ENCODE measurements at places on chromosomes 6 and 20.

GRCh38 chr6:37172912-37173492 lies 3.0 kb downstream of the PIM1 start:
- DNase-seq = no peak

GRCh38 chr6:110885526-110885925 lies 10.9 kb downstream of the AMD1 start:
- DNase-seq = no peak

GRCh38 chr6:35209622-35210247 lies 4.0 kb upstream of the SCUBE3 start:
- no peak for DNase-seq

DNA sequence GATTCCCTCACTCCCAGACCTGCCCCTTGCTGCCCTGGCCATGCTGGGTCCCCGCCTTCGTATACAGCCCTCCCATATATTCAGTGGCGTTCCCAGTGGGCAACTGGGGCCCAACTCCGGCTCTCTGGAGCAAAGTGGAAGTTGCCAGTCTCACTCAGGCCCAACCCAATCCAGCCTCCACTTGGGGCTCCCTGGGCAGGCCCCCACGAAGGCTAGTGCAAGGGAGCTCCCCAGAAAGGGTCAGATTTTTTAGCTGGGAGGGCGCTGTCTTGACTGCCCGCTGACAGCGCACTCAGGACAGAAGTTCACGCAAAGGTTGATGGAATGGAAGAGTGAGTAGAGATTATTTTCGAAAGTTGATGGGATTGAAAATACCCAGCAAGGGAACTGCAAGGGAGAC lies 5.9 kb downstream of the TP53TG5 start:
- no peak for DNase-seq

DNA sequence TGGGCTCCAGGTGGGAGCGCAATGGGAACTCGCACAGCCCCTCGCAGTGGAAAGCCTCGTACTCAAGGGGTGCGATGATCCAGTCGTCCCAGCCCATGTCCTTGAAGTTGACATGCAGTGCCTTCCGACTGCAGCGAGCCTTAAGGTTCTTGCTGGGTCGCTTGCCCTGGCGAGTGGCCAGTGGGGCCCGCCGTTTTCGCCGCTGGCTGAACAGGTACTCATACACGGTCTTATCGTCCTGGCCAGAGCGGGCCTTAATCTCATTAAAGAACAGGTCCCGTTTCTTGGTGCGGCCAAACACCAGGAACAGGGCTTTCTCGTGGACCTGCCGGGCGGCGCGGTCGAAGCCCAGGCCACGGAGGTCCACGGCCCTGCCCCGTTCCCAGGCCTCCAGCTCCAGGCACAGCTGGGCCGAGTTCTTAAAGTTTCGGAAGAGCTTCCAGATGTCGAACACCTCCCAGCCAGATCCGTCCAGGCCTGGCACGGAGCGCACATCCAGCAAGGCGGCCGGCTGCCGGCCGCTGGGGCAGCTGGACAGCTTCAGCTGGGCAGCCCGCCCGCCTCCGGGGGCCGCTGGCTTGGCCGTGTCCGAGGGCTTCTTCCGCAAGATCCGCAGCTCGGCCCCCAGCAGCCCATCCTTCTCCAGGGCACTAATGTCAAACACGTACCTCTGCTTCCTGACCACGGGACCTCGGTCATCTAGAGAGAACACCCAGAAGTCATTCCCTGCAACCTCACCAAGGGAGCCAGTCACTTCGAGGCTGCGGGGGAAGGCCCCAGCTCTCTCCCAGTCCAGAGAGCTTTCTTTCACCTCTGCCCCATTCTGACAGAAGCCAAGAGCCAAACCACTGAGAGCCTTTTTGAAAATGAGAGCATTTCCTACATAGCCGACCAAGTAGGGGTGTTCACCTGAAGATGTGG lies 3.7 kb downstream of the GDF5 start:
- DNase-seq = no peak

DNA sequence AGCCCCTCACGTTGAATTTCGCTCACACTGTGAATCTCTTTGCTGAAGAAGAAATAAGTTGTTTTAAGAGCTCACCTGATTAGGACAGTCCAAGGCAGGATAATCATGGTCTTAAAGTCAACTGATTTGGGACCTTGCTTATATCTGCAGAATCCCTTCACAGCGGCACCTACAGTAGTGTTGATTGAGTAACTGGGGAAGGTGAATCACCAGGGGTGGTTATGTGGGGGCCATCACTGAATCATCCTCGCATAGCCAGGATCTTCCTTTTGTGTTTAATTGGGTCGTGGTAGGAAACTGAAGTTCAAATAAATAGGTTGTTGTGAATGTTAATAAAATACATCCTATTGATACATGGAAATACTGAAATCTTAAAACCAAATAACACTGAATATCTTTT lies 20.2 kb upstream of the MICA start:
- DNase-seq = no peak

DNA sequence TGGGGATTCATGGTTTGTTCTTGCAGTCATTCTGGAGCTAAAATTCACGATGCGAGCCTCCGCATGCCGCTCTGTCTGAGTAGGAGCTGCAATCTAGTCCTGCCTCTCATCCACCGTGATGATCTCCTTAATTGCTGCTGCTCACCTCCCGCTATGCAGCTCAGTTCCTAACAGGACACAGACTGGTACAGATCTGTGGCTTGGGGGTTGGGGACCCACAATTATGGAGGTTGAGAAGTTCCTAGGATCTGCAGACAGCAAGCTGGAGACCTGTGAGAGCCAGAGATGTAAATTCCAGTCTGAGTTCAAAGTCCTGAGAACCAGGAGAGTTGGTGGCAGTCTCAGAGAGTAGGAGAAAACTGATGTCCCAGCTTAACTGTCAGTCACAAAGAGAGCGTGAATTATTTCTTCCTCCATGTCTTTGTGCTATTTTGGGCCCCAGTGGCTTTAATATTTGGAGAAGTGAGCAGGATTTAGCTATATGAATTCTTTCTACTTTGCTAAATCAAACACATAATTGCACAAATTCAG lies 378.7 kb upstream of the MAN1A1 start:
- no peak for DNase-seq

GRCh38 chr20:50501972-50502745 lies 8.0 kb upstream of the PTPN1 start:
- no peak for DNase-seq

GRCh38 chr6:121413879-121414278 lies 21.6 kb upstream of the GJA1 start:
- no peak for DNase-seq

DNA sequence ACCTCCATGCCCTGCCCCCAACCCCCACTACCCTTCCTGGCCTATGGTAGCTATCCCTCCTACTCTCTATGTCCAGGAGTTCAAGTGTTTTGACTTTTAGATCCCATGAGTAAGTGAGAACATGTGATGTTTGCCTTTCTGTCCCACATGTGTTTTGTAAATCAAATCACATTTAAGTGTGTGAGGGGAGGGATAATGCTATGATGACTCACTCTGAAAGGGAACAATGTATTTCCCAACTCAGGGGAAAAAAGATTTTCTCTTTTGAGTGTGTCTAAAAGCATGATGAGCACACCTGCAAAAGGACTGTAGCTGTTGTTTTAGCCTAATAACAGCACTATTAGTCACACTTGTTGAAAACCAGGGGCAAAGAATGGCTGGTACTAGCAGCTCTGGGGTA lies 193.7 kb downstream of the GJA10 start:
- no peak for DNase-seq

GRCh38 chr6:139625081-139625939 lies 250.9 kb upstream of the CITED2 start:
- no peak for DNase-seq

GRCh38 chr20:44683263-44684046 lies 31.7 kb upstream of the CCN5 start:
- peak; percentile 83 for DNase-seq

DNA sequence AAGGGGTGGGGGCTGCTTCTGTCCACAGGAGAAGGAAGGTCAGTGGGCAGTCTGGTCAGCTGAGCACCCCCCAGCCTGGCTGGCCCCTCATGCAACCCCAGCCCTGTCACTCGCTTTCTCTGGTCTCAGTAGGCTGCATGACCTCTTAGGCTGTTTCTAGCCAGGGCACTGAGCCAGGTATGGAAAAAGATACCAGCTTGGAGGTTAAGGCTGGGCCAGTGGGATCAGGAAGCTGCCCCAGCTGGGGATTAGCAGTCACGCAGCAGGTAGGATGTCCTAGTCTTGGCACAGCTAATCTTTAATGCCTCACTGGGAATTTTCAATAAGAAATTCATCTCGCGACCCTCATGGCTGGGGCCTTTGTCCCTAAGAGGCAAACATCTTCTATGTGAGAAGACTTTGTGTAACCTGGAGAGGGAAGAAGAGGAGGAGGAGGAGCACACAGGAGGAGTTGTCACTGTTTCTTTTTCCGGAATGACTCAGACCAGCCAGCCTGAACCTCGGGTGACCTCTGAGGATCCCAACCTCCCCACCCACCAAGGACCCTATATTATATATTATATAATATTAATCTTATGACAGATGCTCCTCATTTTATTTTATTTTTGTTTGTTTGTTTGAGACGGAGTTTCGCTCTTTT lies 2.4 kb upstream of the BPIFA2 start:
- DNase-seq = no peak

GRCh38 chr6:155701342-155701741 lies 245.7 kb upstream of the NOX3 start:
- DNase-seq = no peak

DNA sequence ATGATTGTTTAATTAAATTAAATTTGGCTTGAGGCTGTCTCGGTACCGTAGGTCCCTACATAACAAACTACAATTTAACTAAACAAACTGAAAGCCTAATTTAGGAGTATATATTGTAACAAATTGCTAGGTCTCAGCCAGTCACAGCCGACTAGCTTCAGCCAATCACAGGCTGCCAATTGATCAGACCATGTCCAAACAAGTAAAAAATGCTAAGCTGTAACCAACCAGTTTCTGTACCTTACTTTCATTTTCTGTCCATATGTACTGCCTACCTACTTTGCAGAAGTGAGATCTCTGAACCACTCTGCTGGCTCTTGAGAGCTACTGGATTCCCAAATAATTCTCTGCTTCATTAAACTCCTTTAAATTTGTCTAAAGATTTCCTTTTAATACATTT lies 648.0 kb upstream of the GJE1 start:
- DNase-seq = no peak

- peak; percentile 95 for DNase-seq
Measured at GRCh38 chr20:43513931-43514647, 6.6 kb downstream of the L3MBTL1 start.

GRCh38 chr6:56802584-56802983 lies 152.3 kb upstream of the BEND6 start:
- no peak for DNase-seq

GRCh38 chr6:44940367-44940766 lies 387.8 kb upstream of the RUNX2 start:
- DNase-seq = no peak

- DNase-seq = peak; percentile 93
Measured at GRCh38 chr6:29723666-29724588, 693 bp downstream of the HLA-F start.

GRCh38 chr20:49818816-49819215 lies 6.2 kb downstream of the SLC9A8 start:
- DNase-seq = no peak

DNA sequence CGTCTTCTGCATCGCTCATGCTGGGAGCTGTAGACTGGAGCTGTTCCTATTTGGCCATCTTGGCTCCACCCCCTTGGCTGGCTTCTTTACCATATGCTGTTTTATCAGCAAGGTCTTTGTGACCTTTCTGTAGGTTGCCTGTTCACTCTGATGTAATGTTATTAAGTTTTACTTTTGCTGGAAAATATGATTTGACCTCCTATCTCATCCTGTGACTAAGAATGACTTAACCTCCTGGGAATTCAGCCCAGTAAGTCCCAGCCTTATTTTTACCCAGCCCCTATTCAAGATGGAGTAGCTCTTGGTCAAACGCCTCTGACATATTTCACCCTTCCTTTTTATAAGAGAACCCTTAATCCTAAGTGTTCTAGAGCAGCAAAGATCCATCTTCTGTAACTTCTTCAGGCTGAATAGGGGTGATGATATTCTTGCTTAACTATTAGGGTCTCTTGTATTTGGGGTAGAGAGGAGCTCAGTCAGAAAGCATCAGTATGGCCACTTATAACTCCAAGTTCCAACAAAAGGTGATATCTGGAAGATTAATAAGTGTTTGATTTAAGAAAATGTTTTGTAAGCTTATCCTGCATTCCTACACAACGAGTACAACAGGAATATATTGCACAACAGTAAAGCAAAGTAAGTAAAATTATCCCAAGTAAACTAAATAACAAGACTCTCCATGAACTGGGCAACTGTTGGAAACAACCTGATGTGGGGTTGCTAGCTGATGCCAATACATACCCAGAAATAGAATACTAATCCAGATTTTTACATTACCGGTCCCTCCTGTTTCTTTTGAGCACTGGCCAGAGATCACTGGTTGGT lies 23.1 kb upstream of the HMGN3 start:
- DNase-seq = no peak

- no peak for DNase-seq
Measured at GRCh38 chr6:162262466-162263196, 464.9 kb downstream of the PRKN start.

GRCh38 chr6:147699637-147700036 lies 191.1 kb downstream of the SAMD5 start:
- no peak for DNase-seq

DNA sequence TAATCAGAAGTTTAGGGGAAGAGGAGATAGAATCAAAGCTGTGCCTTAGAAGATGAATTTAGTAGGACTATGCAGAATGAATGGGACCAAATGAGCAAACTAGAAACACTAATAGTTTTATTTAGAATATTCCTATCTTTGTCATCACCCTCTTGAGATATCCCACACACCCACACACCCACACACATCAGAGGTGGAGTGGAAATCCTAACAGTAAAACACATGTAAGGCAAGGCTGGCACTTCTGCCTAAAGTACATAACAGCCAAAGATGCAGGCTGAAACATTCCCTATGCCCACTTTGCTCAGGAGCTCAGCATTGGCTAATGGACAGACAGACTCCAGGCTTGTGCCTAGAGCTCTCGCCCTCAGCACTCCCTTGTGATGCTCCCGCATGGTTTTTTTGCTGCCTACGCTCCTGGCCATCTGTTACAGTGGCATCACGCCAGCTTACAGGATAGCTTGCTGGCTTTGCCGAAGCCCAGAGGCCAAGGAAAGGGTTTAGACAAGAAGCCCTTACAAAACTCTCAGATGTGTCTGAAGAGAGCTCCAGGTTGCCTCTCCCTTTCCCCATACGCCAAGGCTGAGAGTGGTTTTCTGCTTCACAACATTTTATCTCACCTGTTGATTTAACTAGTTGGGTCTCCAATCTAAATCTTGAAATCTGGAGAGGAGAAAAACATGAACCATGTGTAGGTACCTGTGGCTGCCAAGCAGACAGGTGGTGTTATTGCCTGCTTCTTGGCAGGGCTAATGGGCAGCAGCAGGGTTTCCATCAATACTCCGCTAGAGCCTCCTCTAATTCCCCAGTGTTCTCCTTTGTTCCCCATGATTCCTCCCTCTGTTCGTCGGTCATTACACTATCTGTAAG lies 282.6 kb upstream of the ID4 start:
- no peak for DNase-seq

GRCh38 chr6:92496527-92496926 lies 922.8 kb downstream of the EPHA7 start:
- no peak for DNase-seq

GRCh38 chr6:105990151-105990550 lies 96.0 kb upstream of the PRDM1 start:
- DNase-seq = no peak
